ENCODE measurements at places on chromosomes 12 and 14.

GRCh38 chr12:111103583-111103982 is 183.2 kb upstream of the MYL2 start:
- no peak for DNase-seq

DNA sequence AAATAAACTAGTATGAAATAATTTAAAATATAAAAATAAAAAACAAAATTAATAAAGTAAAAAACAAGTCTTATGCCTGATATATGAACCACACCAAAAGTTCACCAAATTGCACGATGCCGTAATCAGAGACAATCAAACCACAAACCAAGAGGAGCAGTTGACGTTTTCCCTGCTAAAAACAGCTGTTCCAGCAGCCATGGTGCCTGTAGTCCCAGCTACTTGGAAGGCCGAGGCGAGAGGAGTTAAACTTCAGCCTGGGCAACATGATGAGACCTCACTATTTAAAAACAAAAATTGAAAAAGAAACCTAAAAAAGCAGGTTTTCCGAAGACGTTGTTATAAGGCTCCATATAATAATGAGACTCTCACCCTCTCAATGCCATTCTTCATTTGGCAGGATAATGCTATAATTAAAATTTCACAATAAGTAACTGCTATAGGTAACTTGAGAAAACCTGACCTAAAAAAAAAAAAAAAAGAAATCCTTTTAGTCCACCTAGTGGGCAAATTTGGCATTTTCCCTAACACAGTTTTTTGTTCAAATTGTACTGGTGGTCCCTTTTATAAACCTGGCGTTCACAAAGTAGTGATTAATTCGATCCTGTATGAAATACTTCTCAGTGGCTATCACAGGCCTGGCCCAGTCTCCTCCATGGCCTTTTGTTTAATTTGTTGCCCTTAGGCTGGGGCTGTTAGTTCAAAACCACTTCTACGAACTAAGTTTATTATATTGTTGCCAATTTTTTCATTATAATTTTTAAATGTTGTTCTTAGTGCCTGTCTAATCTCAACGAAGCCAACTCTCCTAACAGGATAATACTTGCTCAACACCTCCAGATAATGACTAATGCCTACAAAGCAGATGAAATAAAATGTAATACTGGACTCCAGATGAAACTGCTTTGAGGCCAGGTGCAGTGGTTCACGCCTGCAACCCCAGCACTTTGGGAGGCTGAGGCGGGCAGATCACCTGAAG is 62.1 kb downstream of the TNFAIP2 start:
- DNase-seq, result no peak

DNA sequence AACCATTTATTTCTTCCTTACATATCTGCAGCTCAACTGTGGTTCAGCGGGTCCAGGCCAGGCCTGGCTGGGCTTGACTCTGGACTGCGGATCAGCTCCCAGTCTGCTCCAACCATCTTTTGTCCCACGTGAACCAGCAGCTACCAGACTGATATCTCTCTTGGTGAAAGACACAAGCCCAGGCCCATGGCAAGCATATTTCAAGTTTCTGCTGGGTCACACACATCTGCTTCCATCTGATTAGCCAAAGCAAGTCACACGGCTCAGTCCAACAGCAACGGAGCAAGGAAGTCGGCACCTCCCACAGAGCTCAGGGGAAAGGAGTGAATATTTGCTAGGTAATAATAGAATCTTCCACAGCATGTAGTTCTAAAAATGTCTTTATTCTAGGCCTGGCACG is 24.7 kb upstream of the MARK3 start:
- no peak for DNase-seq

GRCh38 chr14:59407246-59408010 is 57.8 kb downstream of the GPR135 start:
- DNase-seq, result no peak

Measured in stimulated activated CD4-positive, alpha-beta T cell treated with anti-CD3 and anti-CD28 coated beads, Interleukin-4, amount 100 ng/mL, for 4 hours (primary cell).